ENCODE measurements at places on chromosomes 6 and 20.

DNA sequence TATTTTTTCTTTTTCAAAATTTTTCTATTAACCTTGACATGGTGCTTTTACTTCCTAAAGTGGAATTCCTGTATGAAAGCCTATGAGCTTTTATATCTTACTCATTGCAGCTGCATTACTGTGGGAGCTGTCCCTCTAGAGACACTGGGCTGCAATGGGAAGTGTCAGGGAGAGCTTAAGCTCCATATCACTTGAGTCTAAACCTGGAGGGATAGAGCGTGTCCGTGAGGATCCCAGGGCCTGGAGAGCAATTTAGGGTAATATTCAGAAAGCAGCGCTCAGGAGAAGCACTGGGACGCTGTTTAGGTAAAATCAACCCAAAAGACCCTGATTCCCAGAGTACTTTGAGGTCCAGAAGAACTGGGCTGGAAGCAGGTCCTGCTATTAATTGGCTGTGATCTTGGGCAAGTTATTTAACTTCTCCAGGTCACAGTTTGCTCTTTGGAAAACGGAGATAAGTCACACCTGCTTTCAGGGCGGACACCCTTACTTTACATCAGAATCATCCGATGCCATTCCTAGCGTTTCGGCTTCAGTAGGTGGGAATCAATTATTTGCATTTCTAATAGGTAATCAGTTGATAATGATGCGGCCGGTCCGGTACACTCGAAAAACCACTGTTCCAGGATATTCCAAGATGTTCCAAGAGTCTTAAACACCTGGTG, 628 bp upstream of the ERGIC3 start:
- DNase-seq: no peak

- DNase-seq: no peak
Observed at GRCh38 chr6:136094812-136095211, 155.3 kb downstream of the MTFR2 start.

GRCh38 chr6:128696691-128697689, 176.6 kb upstream of the PTPRK start:
- DNase-seq: no peak

GRCh38 chr6:142087950-142088857, 44.5 kb upstream of the GJE1 start:
- DNase-seq: no peak

DNA sequence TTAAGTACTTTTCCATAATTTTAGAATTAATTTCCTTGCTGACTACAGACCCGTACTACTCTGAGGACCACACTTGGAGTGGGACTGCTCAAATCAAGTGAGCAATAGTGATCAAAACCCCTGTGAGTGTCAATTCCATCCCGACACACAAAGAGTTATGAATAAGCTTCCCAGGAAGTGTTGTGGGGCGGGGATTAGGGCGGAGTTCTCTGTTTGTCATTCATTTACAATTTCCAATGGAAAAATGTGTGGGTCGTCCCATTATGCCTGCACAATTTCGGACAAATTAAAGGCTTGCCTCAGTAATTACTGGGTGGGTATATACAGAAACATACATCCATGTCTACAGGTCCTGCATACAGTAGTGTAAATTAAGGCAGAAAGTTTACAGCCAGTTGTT, 84.2 kb downstream of the ISM1 start:
- no peak for DNase-seq

DNA sequence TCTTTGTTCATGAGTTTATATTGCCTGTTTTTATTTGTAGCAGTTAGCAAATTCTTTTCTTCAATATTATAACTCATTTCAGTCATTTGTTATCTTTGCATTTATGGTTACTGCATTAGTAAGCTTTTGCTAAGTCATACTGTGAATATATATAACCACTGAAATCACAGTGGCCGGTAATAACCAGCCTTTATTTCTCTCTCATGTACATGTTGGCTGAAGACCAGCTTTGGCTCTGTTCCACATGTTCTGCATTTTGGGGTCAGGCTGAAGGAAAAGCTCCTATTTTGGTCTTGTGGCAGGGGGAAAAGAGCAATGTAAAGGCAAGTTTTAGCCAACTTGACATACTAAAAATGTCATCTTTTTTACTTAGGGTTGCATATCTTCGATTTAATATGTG, 276.3 kb downstream of the BCKDHB start:
- DNase-seq: no peak

- DNase-seq: no peak
Observed at GRCh38 chr6:7115543-7116231, 7.9 kb downstream of the RREB1 start.

GRCh38 chr6:108009894-108010293, 51.9 kb upstream of the SEC63 start:
- DNase-seq: no peak

- DNase-seq: no peak
Observed at GRCh38 chr6:133892813-133893691, 4.1 kb downstream of the TCF21 start.

DNA sequence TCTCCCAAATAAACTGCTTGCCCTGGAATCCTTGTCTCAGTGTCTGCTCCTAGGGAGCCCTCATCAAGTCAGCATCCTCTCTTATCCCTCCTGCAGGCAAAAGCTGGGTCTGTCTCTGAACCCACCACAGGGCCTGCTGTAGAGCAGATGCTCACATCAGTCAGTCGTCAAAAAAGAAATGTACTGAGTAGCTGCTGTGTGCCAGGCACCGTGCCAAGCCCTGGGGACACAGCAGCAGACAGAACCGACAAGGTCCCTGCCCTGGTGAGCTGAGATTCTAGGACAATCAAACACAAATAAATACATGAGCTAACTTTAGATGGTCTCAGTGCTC, 68.5 kb downstream of the EYA2 start:
- no peak for DNase-seq

DNA sequence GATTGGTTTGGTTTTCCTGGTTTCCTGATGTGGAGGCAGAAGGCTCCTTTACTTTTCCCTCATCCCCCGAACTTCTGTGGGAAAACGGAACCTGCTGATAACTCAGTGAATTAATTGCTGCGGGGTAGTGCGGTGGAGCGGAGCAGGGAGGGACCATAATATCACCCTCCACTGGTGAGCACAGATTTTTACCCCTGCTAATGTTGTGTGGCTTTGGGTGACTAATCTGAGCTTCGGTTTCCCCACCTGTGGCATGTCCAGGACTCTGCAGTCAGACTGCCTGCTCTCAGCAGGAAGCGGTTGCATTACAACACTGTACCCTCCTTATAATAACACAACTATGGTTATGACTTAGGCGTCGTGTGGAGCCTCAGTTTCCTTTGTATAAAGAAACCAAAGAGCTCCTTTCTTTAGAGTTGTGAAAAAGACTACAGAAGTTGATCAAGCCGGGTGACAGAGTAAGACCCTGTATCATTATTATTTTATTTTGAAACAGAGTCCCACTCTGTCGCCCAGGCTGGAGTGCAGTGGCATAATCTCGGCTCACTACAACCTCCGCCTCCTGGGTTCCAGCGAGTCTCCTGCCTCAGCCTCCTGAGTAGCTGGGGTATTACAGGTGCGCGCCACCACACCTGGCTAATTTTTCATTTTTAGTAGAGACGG, 2.2 kb upstream of the ID1 start:
- DNase-seq: no peak

DNA sequence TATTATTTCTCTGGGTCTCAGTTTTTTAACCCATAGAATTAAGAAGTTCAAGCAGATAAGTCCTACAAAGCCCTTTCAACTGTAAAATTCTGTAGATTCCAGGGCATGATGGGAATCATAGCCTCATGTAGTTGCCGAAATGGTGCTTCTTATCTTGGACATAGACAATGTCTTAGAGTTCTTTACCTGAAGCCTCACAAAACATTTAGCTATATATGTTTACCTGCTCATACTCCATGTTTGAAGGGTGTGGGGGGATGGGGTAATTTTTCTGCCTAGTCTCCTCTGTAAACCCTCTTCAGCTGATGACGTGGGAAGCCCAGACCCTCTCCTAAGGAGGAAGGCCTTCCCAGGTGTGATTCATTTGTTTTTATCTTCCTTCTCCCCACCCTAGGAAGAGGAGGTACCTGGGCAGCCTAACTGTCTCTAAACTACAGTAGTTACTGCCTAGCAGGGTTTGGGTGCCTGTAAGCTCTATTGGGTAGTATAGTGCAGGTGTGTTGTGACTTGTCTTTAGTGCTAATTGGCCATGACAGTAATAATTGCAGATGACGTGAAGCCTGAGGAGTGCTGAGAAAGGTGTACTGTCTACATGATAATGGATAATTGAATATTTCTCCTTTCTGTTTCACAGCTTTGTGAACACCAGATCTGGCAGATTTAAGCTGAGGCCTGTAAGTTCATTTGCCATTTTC, 230.8 kb downstream of the TFAP2B start:
- DNase-seq: no peak

DNA sequence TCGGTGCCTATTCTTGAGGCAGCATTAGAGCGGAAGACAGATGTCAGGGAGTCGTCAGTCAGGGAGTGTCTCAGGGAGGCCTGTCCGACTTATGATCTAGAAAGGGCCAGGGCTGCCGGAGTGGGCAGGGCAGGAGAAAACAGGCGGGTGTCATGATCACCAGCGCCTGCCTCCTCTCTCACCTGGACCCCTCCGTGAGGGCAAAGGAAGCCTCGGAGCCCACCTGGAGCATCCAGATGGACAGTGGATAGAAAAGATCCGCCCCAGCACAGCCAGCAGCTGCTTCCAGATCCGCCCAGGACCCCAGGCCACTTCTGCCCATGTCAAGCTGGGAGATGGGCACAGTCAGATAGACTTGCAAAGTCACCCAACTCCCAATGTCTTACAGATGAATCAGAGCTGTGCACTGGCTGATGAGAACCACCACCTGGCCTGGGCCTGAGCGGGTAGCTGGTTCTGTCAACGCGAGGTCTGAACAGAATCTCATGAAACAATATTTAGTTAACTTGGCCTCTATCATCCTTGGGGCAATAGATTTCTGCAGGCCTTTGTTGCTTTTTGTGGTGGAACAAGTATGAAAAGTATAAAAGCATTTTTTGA, 22.2 kb downstream of the PSMG4 start:
- no peak for DNase-seq

DNA sequence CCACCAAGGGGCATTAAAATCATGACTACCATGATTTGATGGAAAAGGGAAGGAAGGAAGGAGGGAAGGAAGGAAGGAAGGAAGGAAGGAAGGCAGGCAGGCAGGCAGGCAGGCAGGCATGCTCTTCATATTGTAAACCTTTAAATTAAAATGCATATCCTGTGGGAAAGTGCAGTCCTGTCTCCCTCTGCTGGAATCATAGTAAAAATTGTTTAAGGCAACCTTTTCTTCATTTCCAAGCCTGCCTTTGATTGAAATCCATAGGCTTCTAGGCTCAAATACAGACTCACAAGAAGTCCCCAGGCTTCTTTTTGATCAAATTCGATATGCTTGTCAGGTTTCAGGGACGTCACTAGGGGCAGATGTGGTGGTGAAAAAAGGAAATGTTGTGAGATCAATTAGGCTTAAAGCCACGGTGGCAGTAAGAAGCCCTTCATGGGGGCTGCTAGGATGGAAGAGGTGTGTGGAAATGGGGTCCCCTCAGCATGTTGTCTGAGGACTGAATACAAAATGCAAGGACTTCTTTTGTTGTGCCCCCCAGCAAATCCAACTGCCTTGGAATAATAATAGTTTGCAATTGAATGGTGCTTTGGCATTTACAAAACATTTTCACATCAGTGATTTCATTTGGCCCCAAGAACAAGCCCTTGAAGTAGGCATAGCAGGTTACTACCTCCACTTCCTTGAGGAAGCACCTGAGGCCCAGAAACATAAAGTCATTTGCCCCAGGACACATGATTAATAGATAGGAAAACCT, 25.6 kb upstream of the GABRR1 start:
- no peak for DNase-seq

DNA sequence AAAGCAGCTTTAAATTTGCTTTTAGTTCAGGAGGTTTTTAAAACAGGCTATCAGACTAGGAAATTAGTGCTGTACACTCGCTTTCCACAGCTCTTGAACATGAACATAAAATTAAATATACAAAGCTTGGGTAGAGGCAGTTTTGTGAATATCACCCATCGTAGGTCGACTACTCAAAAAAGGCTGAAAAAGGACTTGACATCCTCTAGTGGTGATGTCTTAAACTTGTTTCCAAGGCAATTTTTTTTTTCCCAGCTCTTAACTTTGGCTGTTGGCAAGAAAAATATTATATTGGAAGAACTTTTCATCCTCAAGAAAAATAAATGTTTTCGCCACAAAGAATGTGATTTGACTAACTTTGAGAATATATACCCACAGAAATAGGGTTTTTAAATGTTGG, 2.9 kb downstream of the MAP7 start:
- no peak for DNase-seq

- no peak for DNase-seq
Observed at GRCh38 chr6:137512757-137513605, 18.8 kb upstream of the OLIG3 start.

- no peak for DNase-seq
Observed at GRCh38 chr6:118252474-118252873, 295.6 kb upstream of the PLN start.
